ENCODE measurements at places on chromosomes 1 and 21.

DNA sequence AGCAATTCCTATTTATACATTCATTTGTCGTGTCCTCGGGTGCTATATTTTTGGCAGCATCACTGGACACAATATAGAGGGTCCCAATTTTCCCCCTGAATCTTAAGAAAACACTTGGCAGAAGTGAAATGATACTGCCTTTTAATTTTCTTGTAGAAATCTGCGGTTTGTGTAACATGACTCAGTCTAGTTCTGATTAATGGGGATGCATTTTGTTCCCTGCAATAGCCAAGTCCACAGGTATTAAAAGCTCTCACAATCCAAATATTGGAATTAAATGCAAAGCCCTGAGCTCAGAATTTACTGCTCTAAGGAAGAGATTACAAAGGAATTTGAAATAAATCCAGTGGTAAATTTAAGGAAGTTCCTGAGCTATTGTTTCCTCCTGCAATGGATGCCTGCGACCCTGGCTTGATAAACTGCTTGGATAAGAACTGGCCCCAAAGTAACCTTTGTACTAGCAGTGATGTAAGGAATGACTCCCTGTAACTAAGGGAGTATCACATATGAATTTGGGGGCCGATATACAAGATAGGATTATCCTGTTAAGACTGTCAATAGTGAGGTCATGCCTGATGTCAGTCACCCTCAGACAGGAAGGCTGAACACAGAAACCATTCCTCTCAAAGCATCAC is 349.7 kb upstream of the C1orf87 start:
- DNase-seq, result no peak

DNA sequence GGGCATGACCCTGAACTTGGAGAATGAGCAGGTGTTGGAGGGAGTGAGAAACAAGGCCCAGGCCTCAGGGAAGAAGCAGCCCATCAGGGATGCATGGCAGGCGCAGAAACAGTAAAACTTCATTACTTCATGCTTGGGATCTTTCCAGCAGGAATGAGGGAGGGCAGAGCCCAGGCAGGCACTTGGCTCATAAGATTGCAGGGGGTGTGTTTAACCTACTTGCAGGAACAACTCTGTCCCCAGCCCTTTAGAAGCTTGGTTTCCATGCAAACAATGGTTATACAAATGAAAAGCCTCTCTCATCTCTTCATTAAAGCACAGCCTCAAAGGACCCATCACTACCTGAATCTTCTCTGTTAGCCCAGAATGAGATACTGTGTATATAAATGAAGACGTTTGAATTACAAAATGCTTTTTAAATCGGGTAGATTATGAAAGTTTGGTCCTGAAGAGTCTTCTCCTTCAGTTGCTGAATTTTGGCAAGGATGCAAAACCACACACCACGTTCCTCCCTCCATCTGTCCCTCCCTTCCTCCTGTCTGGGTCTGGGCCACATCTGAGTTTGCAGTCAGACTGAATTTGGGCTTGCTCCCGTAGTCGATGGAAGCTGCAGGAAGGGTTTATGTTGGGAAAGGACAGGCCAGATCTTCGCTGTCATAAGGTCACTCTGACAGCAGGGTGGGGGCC is 154.4 kb upstream of the KLHDC7A start:
- no peak for DNase-seq

DNA sequence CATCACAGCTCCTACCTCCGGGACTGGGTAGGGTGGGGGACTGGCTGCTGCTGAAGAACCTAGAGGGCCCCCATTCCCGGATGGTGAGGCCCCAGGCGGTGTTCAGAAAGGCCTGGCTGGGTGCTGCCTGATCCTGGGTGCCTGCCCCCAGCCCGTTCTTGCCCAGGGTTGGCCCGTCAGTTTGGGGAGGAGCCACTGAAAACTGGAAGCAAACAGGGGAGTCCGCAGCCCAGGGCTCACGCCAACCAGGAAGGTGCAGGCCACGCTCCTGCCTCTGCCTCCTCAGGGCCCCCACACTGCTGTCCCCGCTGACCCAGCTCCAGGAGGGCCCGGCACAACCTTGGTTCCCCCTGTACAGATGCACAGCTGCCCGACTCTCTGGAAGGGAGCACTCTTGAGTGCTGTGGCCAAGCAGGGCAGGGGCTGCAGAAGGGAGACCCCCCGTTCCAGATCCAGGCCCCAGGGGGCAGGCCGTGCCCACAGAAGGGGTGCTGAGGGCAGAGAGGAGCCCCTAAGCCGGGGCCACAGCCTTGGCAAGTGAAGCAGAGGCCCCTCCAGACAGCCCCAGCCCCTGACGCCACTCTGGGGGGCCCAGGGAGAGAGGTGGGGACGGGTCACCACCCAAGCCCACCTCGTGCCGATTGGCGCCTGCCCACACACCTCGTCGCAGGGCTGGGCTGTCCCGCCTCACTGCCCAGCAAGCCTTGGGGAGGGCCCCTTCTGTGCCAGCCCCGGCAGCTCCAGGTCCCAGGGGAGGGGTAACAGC is 5.5 kb downstream of the C1QTNF12 start:
- DNase-seq, result no peak

DNA sequence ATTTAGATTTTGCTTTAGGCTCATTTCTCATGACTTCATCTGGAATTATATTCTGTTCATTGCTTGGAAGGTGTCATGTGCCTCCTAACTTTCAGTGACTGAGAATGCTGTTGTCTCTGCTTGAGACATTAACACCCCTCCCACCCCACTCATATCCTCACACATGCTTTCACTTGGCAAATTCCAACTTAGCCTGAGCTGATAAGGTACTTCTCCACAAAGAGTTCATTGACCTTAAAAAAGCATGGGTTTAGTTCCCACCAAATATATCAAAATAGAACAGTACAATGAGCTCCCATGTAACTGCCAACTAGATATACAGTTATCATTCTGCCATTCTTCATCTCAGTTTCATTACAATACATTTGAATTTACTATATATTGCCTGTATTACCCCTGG is 576.5 kb upstream of the ADGRL2 start:
- no peak for DNase-seq

- no peak for DNase-seq
Observed at GRCh38 chr1:38741341-38741740, 118.2 kb downstream of the RRAGC start.

GRCh38 chr1:179190861-179191260 is 38.6 kb downstream of the ABL2 start:
- no peak for DNase-seq

- no peak for DNase-seq
Observed at GRCh38 chr1:234621657-234622335, 11.8 kb upstream of the IRF2BP2 start.

DNA sequence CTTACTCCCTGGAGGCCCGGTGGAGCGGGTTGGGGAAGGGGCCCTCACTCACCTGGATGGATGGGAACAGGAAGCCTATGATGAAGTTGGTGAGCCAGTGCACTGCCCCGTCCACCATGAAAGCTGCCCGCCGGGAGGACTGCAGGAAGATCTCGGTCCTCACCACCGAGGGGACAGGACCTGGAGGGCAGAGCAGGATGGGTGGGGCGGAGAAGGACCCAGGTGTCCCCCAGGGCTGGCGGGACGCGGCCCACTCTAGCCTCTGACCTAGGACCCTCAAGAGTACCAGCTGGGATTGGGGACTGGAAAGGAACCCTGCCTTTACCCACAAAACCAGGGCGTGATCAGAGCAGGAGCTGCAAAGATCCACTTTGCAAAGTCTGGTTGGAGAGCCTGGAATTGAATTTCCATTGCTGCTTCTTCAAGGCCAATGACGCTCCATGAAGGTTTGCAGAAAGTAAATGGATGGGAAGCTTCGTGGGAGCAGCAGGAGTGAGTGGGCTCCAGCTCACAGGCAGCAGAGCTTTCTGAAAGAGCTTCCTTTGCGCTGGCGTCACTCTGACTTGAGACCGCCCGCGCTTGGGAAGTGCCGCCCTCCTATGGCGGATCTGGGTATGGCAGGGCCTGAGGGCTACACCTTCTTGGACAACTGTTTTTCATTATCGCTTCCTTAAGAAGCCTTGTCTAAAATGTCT is 21.4 kb downstream of the SLC2A7 start:
- DNase-seq, result peak; percentile 75

GRCh38 chr1:225817611-225818061 is 7.7 kb downstream of the EPHX1 start:
- DNase-seq, result no peak

All from GM19239 (cell line).